ENCODE measurements at places on chromosomes 2 and 18.

- DNase-seq, result no peak
Measured at GRCh38 chr2:216215658-216216390, 106.7 kb downstream of the XRCC5 start.

DNA sequence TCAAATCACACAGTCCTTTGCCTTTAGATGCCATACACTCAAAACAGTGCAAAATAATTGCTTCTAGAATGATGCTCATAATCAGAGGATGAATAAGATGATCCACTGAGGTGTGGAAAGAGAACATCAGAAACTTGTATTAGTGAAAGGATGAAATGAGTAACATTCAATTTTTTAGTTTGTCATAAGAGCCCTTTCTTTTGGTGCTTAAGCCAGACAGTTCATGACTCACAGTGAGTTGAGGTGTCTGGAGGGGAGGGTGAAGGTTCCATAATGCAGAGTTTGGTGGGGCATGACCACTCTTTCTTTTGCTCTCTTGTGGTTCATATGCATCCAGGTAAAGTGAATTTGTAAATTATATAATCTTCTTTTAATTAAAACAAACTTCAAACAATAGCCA, 415.0 kb upstream of the CELF4 start:
- no peak for DNase-seq

DNA sequence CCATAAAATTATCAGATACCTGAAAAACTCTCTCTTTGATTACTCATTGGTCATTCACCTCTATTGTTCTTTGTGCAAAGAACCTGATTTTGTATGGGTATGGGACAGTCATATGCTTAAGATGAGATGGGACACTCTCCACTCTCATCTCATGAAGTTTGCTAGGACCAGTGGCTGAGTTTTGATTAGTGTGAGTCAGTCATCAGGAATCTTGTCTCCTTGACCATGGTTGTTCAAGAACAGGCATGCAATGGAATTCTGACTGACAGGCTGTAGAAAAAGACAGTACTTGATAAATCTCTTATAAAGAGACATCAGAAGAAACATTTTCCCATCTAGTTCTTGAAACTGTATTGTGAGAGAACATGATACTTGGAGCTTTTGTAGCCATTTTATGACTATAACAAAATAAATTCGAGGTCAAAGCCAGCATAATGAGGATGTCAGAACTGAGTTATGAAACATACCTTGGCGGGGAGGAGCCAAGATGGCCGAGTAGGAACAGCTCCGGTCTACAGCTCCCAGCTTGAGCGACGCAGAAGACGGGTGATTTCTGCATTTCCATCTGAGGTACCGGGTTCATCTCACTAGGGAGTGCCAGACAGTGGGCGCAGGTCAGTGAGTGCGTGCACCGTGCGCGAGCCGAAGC, 367.0 kb downstream of the NR4A2 start:
- DNase-seq, result no peak

- no peak for DNase-seq
Measured at GRCh38 chr2:24919037-24919505, 966 bp downstream of the ADCY3 start.

GRCh38 chr2:168700615-168701245, 101.7 kb upstream of the NOSTRIN start:
- no peak for DNase-seq

DNA sequence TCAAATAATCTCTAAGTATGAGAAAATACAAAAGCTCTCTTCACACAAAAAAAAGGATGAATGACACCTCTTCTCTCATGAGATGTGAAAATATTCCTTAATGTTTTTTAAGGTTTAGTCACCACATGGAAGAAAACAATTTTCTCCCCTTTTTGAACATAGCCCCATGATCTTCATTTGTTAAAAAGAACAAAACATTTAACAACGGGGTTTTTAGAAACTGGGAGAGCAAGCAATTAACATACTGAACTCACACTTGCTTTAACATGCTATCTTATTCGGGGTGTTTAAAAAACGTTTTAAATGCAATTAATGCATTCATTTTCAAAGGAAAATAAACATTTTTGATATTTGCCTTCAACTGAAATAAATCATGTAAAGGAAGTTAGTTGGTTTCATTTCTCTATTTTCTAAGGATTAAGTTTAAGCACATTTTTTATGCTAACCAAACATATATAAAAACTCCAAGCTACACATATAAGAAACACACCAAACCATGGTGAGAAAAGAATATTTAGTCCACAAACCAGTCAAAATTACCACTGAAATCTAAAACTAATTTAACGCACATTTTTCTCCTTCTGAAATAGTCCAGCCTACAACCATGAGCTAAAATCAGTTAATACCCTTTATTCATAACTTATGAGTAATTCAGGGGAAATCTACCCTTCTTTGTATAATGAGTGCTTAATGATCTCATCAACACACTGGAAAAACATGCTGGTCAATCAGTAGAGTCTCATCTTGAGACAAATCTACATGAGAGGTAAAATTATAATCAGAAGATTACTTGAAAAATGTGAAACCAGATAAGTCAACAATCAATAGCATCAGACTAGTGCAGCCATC, 8.2 kb downstream of the FBXO11 start:
- DNase-seq, result no peak

DNA sequence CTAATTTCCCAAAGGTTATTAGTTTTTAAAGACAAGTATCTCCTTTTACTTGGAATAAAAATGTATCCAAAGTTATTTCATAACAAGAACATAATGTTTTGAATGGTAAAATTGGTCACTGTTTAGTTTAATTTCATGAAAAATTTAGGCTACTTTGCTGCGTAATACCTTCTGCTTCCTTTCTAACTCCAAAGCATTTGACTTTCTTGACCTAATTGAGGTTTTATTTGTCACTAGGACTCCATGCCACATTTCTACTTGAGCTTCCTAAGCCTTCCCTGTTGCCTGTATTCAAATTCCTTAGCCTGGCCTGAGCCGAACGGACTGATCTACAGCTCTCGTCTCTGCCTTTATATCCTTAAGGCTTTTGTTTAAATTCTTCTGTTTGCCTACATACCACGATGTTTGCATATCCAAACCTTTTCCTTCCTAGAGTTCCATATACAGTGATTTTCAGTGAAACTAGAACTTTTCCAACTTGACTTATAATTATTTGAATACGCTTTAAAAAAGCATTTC, 25.1 kb downstream of the ARMC9 start:
- DNase-seq, result no peak

- DNase-seq, result no peak
Measured at GRCh38 chr2:70095720-70096670, 8.7 kb downstream of the PCBP1 start.

- no peak for DNase-seq
Measured at GRCh38 chr2:226383461-226383860, 416.2 kb downstream of the IRS1 start.

DNA sequence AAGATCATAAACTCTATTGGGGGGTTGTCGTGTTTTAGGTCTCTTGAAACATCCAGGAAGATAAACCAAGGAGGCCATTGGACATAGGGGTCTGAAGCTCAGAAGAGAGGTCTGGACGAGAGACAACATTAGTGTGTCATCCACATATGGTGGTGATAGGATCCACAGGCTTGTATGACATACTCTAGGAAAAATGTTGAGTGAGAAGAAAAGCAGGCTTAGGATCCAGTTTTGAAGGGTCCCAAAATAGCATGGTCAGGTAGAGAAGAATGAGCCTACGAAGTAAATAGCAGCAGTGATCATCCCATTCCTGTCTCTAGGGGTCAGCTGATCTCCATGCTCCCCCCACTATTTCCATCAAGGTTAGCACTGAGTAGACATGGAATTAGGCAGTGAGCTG, 166.8 kb downstream of the ANKRD30B start:
- DNase-seq, result no peak

- no peak for DNase-seq
Measured at GRCh38 chr18:78939105-78939504, 40.5 kb upstream of the SALL3 start.

All from NCI-H2107 (cell line).